ENCODE measurements at places on chromosomes 6 and 20.

DNA sequence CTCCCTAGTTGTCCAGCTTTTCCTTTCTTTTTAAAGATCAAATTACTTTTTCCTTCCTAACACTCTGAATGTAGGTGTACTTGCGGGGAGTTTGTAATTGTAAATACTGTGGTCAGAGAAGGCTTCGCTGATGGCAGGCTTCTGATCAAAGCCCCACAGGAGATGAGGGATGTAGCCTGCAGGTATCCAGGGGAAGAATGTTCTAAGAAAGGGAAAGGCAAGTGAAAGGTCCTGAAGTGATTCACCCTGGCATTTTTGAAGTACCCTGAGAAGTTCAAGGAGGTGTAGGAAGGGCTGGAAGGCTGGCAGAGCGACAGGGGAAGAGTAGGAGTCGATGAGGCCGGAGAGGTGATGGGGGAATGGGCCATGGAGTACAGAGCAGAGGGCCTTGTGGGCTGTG is 38.2 kb upstream of the CCN6 start:
- no peak for DNase-seq

DNA sequence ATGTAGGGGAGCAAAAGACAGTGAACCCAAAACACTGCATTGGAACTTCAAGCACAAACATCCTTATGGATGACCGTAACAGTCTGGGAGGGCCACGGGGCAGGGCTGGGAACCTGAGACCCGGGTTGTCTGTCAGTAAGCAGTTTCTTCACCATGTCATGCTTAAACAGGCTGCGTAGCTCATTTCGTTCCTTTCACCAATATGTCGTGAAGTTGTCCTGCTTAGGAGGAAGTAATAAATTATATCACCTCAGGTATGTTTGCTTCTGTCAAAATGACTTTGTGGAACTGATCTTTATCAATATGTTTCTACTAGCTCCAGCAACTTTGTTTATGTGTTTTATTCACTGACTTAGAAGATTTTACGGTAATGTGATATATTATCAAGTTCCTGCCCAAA is 12.4 kb upstream of the MAK start:
- no peak for DNase-seq

- peak; percentile 20 for DNase-seq
Observed at GRCh38 chr6:13615792-13616120, 621 bp downstream of the NOL7 start.

GRCh38 chr20:3798908-3799248 is 2.8 kb downstream of the CDC25B start:
- DNase-seq: no peak

DNA sequence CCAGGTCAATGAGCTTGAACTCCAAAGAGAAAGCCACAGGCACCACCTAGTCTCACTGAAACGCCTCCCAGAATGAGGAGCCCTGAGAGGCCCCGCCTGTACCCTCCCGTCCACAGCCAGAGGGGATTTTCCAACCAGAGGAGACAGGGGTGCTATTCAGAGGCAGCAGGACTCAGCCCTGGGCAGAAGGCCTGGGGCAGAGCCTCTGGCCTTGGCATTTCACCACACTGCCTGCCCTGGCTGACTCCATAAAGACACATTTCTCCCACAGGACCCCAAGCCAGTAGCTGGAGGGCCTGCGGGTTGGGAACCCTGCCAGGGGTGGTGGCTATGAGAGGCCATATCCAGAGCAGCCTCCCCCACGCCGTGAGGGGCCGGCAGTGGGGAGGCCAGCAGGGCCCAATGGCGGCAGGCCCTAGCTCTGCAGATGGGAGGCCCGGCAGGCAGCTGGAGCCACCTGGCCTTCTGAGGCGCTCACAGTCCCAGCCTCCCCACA is 159.3 kb downstream of the PREX1 start:
- no peak for DNase-seq

All from activated CD8-positive, alpha-beta memory T cell treated with anti-CD3 and anti-CD28 coated beads for 1 hour (primary cell).